ENCODE measurements at places on chromosomes 2 and 18.

DNA sequence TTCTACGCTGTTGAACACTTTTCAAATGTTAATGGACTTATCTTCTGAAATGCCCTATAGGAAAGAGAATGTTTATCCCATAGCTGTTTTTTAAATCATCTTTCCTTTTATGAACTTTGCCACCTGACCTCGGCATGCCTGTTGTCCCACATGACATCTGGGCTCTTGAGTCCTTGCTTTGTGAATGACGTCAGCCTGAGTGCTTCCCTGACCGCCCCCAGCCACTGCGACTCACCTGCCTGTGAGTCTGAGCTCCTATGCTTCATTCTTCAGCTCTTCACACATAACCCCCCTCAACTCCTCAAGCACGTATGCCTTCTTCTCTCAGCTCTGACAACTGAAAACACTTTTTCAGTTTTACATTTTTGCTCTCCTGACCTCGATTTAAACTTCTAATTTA is 166.8 kb downstream of the DCDC2C start:
- DNase-seq, result no peak

DNA sequence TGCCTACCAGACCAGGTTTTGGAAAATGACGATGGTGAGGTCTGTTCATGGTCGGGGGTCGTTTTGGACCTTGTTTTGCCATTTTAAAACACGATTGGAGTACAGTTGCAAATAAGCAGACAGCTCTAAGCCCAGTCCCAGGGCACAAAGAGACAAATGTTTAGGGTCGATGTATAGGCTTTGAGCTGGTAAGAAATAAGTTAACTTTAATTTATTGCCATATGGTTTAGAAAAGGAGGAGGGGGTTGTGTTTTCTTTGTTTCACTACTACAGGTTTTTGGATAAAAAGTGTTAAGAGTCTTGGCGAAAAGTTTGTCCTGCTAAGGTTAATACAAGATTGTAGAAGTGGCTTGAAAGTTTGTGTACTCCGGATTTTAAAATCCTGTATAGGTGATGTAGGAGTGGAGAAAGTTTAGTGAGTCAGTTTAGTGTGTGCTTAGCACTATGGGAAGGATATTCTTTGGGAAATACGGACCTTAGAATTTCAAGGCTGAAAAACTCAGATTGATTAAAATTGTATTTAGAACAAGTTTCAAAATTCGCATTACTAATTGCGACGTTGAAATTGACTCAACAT is 1.3 kb downstream of the KCMF1 start:
- no peak for DNase-seq

- no peak for DNase-seq
These were observed 58.6 kb upstream of the OSR1 start for GRCh38 chr2:19416784-19417684.

DNA sequence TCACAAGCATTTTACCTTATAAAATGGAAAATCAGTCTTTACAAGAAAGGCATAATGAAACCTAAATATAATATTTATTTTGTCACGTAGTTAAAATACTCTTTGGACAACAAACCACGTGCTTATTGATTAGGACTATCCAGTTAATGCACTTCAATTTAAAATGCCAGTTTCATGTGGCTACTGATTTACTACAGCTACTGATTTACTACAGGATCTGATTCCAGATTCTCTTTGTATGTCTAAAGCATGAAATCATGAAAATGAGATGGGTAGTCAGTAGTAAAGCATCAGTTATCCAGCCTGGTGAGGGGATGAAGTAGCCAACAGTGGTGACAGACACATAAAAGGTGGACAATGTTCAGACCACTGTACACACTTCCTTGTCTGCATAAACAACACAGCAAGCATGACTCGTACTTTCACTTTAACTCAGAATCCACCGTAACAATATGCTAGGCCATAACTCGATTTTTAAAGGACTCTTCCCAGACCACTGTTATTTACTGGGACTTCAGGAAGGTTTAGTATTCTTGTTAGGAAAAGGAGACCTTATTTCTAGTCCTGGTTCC is 24.9 kb downstream of the ACAA2 start:
- no peak for DNase-seq

DNA sequence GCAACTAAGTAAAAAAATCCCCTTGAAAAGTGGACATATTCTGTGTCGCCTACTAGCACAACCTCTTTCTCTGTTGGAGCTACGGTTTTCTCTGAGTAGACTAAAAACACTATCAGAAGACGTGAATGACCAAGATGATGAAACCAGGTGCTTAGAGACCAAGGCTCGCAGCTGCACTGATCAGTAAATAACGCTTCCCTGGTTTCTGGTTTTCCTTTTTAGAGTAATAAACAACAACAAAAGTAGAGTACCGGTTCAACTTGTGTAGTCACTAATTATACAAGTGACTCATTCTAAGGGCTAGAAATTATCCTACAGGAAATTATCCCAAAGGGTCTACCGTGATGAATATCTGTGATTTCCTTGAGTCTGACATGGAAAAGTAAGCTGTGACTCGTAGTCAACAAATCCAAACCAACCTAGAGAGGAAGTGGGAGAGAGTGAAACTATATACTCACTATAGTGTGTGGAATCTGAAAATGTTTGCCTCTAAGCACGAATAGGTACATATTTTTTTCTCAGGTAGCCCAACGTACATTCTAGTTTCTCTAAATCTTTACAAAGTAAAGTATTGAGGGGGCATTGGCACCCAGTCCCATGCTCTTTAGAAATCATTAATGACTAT is 17.8 kb downstream of the RASGRP3 start:
- no peak for DNase-seq

- no peak for DNase-seq
These were observed 82.9 kb downstream of the NUP35 start for GRCh38 chr2:183207110-183207509.

- DNase-seq, result no peak
These were observed 6.9 kb downstream of the HSBP1L1 start for GRCh38 chr18:79971211-79971952.

GRCh38 chr2:217743966-217744761 is 258.6 kb downstream of the TNS1 start:
- no peak for DNase-seq

DNA sequence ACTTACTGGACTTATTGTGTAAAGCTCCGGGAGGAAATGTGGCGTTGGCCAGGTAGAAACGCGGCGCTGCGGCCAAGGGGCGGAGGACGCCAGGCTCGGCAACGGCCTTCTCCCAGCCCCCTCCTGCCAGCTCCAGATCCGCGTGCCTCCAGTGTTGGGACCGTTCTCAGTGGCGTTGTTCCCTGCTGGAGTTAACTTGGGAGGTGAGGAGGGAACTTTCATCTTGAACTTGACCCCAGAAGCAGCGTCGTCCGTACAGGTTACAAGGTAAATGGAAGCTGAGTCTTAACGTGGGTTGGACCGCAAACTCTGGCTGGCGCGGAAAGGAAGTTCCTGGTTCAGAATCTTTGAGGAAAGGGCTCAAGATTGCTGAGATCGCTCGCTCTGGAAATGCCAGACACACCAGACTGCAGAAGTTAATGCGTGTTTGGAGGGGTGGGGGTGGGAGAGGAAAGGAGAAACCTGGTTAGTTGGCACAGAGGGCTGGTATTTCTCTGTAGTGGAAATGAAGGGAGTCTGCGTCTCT is 1.3 kb downstream of the TANC1 start:
- no peak for DNase-seq

DNA sequence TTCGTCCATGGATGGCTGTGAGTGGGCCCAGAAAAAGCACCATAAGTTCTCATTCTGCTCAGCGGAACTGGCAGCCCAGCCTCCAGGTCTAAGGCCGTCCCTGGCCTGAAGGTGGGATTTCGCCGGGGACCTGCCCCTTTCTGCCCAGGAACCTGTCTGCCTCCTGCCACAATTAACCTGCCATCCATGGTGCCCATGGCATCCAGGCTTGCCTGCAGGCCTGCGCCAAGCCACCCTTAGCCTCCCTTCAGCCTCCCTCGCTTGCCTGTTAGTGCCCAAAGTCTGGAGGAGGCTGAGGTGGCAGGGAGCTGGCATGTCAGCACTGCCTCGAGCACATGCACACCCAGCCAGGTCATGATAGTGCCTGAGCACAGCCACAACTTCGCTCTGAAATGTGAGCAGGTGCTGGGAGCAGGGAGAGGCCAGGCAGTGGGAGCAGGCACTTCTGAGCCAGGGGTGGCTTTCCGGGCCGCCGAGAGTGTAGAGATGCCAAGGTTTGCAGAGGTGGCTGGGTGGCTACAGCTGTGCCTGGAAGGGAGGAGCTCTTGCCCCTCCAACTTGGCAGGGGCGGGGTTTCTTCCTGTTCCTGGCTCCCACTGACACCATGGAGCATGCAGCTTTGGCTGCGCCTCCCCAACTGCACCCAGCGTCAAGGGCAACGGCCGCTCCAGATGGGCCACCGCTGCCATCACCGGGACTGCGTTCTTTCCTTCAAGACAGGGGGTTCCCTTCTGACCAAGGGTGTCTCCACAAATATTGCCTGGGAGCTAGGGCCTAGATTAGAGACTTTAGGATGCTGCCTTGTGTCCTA is 648.9 kb upstream of the VRK2 start:
- no peak for DNase-seq

- DNase-seq, result no peak
These were observed 13.2 kb upstream of the LRRFIP1 start for GRCh38 chr2:237614151-237614720.

- no peak for DNase-seq
These were observed 119.9 kb upstream of the TEX51 start for GRCh38 chr2:126778561-126779501.

DNA sequence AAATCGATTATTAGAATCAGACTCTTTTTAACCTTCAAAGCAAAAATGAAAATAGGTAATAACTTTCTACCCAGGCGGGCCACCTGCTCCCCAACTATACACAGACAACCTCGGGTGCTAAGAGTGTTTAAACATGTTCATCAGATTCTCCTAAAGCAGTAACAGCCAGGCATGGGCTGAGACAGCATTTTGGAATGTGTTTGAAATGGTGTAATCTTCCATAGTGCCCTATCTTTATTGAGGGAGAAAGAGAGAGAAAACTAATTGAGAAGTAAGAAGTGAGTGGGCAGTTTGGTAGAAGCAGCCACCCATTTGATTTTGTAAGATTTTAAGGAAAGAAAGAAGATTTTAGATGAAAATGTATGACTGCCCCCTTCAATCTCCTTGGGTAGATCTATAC is 196.1 kb upstream of the CTAGE1 start:
- no peak for DNase-seq

- DNase-seq, result no peak
These were observed 5.3 kb downstream of the LHCGR start for GRCh38 chr2:48750128-48750739.

DNA sequence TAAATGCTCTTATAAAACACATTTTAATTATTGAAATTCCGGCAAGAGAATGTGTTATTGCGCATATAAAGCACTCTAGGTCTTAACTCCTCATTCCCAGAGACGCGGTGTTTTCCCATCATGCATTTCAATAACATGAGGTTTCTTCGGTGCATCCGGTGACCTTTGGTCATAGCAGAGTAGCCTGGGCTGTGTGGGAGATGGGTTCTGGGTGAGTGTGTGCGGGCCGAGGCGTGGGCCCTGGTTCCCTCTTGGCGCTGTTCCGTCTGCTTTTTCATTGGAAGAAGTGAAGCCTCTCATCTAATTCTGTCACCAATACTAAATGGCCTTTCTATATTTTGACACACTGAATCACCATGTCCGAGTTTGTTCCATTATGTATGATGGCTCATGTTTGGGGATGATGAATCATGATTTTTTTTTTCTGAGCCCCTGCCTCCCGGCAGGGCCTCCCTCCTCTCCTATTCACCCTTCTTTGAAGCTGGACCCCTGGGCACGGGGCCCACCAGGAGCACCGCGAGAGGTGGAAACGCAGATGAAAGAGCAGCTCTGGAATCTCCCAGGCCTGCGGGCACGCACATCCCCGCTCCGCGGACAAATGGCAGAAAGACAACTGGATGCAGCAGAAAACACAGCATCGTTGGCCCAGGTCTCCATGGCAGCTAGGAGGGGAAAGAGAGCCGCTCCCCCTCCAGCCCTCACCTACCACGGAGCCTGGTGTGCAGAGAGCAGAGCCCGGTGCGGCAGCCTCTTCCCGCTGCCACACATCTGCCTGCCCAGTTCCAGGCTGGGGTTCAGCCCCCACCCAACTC is 85.8 kb upstream of the HPCAL1 start:
- no peak for DNase-seq

DNA sequence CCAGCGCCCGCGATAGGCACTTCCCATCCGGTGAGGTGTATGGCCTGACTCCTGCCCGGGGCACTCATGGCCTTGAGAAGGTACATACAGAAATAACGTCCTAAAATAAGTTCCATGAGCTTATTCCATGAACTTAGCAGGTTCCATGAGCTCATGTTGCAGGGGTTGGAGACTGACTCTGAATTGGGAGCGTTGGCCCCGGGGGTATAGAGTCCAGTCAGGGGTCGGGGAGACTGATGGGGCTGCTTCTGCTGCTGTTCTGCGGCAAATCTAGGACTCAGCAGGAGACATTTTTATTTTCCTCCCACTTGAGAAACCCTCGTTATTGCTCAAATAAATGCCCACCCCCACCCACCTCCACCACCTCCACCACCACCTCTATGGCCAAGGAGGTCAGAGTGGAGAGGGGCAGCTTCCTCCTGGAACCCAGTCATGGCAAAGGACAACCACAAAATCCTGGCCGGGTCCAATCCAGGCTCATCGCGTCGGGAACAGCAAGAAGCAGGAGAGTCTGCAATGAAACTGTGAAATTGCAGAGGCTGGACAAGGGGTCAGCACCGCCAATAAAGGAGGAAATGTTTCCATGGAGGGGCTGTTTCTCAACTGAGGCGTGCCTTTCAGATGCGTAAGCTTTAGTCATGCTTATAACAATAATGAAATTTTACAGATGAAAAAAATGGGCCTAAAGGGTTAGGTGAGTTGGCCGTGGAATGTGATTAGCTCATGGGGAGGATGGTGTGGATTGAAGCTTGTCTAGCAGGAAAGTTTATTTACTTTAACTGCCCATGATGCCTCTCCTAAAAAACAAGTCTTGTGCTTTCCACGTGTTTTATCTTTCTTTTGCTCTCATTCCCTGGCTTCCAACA is 136.6 kb upstream of the ALKAL2 start:
- DNase-seq, result no peak

DNA sequence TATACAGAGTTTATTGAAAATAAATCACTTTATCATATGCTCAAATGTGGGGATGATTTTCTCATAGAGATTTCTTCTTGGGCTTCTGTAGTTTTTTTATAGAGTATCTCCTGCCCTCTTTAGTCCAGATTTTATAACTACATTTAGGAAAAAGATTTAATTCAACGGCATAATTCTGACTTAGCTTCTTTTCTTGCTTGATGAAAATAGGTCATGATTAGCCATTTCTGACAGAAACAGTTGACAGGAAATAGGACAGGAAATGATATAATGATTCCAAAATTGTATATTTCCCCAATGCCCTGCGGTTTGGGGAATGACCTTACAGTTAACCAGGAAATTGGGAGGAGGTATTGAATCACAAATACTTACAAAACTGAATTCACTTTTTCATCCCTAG is 1531.9 kb upstream of the ACVR2A start:
- DNase-seq, result no peak

GRCh38 chr2:10985260-10985659 is 73.5 kb downstream of the KCNF1 start:
- DNase-seq, result no peak

DNA sequence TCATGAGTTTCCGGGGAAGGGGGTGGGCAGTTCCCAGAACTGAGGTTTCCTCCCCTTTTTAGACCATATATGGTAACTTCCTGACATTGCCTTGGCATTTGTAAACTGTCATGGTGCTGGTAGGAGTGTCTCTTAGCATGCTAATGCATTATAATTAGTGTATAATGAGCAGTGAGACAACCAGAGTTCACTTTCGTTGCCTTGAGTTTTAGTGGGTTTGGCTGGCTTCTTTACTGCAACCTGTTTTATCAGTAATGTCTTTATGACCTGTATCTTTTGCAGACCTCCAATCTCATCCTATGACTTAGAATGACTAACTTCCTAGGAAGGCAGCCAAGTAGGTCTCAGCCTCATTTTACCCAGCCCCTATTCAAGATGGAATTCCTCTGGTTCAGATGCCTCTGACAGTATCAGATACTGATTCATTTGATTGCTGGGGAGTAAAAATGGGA is 447.3 kb downstream of the XIRP2 start:
- DNase-seq, result no peak

Data from effector memory CD8-positive, alpha-beta T cell (primary cell).